ENCODE measurements at places on chromosomes 1 and 21.

DNA sequence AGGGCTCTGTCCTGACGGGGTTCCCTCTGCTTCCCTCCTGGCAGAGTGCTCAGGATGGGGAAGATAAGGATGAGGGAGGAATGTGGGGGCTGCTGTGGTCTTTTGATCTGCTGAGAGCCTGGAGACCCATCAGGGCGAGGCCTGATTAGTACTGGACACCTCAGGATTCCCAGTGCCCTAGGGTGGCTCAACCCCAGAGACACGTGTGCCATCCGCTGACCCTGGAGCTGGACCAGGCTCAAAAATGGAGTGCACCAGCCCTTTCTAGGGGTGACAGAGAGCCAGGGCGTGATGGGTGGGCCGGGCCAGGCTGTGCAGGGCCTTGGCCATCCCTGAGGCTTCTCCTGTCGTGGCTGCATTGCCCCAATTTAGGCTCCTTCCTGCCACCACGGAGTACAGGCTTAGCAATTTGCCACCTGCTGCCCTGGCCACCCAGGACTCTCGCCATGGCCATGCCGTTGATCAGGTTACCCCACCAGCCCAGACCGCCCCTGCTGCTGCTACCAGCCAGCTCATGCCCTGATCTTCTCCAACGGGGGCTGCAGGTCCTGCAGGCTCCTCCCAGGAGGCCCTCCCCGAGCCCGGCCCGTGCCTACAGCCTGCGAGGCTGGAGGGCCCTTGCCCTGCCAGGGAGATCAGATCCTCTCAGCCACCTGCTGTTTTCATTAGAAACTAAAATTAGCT, 9.5 kb downstream of the WNT4 start:
- DNase-seq = no peak

GRCh38 chr1:158107916-158108315, 72.8 kb upstream of the CD1D start:
- DNase-seq = no peak

DNA sequence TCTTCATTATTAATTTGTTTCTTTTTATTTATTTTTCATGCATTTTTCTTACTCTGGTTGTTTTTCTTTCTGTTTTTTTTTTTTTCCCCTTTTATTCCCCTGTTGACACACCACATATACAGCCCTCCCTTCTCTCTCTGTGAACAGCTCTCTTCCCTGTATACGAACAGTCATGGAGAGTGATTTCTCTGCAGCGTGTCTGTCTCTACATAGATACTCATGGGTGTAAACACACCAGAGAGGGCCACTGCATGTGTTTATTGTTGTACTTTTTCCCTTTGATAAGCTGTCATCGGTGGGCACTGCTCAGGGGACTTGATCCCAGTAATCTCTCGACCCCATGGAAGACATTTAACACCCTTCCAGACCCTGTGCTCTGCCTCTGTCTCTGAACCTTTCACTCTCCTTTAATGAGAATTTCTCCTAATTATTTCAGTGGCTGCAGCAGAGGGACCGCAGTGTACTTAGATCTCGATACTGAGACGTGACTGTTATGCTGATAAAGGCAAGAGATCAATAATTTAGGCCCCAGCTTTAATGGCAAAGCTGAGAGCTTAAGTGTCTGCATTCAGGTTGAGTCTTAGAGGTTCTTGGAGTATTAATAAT, 113.1 kb downstream of the PBX1 start:
- no peak for DNase-seq

DNA sequence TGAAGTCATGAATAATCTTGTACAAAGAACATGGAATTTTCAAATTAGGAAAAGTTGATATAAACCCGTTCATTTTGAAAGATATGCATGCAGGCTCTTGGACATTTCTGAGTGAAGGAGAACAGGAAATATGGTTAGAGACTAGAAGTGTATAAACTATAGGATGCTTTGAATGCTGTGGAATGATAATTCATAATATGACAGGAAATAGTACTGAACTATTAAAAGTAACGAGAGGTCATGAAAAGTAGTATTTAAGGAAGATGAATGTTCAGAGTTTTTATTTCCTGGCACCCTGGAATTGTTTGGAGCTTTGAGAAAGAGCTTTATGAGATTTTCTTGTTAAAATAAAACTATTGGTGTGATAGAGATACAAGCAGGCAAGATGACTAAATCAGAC, 18.7 kb upstream of the CRB1 start:
- no peak for DNase-seq

DNA sequence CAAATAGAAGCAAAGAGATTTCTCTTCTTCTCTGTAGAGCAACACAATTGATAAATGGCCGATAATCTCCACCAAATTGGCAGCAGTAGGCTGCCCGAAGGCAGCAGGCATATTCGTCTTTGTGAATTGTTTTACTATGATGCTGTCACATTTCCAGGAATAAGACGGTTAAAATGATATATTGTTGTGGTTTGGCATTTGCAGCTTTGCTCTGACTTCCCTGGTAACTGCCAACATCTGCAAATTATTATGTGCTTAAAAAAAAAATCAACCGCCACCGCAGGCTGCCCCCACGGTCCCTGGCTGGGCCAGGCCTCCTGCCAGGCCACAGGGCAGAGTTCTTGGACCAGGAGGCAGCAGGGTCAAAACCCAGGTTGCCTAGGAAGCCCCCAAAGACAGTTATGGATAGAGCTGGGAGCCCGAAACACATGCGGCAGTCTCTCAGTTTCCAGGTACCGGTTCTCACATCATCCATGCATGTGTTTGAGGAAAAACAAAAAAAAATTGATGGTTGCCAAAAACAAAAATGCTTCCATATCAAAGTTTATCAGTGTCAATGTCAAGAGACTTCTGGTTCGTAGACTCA, 179.3 kb downstream of the ETS2 start:
- no peak for DNase-seq

DNA sequence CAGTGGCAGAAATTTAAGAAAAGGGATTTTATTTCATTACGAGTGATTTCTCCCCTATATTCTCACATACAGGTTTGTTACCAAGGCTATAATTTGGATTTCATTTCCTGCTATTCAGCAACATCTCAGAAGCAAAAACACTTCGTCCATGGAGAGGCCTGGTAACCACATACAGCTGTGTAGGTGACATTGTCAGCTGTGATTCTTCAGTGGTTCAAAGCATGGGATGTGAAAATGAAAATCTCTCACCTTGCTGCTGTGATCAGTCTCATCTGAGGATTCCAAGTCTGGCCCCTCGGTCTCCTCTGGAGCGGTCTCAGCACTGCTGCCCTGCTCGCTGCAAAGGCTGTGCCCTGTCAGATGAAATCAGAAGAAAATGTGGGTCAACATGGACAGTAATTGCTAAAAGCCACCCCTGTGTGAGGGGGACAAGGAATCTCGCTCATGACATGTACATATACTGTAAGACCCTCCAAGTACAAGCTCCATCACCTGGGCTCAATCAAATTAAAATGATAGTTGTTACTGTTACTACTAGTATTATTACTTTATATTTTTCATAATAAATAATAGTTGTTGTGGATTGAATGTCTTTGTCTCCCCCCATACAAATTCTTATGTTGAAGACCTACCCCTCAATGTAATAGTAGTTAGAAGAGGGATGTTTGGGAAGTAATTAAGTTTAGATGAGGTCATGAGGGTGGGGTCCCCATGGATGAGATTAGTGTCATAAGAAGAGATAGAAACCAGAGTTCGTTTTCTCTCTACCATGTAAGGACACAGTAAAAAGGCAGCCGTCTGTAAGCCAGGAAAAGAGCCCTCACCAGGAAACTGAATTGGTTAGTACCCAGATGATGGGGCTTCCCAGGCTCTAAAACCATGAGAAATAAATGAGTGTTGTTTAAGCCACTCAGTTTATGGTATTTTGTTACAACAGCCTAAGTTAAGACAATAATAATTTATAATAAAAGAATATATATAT, 126.7 kb upstream of the KRTAP19-8 start:
- no peak for DNase-seq

GRCh38 chr1:219778793-219779369, 149.5 kb downstream of the SLC30A10 start:
- DNase-seq = no peak
